ENCODE measurements at places on chromosomes 11 and 22.

DNA sequence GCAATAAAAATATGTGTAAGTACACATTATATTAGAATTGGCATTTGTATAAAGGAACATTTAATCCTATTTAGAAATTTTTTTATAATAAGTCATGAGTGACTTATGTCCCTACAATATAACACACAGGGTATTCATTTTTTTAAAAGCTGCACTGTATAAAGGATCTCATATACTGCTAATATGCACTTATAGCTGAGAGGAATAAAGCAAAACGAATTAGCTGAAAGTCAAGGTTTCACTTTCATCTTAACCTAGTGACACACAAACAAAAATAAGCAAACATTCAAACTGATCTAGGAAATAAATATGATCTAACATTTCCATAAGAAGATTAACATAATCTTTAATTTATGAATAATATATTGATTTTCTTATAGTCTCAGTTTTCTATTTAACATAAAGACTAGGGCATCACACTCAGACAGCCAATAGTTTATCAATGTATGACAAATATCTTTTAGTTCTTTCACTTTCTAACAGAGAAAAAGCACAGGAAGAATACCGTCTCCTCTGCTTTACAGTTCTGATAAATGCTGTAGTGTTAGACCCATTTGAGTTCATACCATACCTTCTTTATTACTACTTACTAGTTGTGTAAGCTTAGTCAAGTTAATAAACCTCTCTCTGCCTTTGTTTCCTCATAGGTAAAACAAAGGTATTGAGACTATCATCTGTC is 42.9 kb downstream of the DCDC1 start:
- DNase-seq: no peak

DNA sequence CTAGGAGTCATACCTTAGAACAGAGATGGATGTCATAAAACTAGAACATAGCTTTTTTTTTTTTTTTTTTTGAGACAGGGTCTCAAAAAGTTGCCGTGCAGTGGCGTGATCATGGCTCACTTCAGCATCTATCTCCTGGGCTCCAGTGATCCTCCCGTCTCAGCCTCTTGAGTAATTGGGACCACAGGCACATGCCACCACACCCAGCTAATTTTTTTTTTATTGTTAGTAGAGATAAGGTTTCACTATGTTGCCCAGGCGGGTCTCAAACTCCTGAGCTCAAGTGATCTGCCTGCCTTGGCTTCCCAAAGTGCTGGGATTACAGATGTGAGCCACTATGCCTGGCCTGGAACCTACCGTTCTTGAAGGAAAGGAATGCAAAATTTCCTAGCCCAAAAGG is 8.8 kb upstream of the CEP295 start:
- DNase-seq: no peak

DNA sequence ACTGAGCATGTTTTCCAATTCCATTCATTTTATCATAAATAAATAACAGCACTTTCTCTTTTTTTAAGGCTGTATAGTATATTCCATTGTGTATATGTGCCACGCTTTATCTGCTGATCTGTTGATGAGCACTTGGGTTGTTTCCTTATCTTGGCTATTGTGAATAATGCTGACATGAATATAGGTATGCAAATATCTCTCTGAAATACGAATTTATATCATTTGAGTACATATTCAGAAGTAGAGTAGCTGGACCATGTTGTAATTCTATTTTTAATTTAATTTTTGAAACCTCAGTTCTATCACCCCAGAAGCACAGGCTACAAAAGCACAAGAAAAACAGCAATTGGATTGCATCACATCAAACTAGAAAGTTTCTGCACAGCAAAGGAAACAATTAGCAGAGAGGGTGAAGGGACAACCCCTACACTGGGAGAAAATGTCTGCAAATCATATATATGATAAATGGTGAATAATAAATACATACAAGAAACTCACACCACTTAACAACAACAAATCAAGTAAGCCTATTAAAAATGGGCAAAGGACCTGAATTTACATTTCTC is 43.4 kb downstream of the XKR3 start:
- DNase-seq: no peak

DNA sequence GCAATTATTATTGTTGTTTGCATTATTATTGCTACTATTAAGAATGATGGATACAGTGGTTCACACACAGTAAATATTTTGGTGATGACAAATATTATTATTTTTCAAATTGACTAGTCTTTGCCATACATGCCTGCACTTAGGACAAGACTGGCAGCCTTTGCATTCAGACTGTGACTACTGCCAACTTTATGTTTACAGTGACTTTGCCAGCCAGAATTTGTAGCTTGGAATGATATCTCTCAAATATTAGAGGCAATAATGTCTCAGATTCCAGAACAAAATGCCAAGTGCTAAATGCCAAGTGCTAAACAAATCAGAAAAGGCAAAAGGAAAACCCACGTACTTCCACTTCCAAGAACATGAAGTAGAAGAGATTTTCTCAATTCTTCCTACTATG is 823.1 kb downstream of the DLG2 start:
- no peak for DNase-seq

DNA sequence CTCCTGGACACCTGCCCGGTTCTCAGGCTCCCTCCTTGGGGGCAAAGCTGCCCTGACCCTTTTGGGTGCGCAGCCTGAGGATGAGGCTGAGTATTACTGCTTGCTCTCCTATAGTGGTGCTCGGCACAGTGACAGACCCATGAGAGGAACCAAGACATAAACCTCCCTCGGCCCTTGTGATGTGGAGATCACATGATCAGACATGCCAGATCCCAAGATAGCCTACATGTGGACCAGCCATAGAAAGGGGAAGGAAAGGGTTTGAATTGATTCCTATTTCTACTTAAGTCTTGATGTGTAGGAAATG is 125.3 kb downstream of the VPREB1 start:
- no peak for DNase-seq
